Adipose tissue (tissue), 3 donors: ENCODE measurements at places on chromosomes 7 and 10. TPM values are rescaled to one million over a fixed set of nuclear protein-coding genes. Genes with fewer than 3 reads are reported as not detected.

The SPDYE2 gene
- polyA plus RNA-seq = 0.03 TPM

The C1GALT1 gene
- 12.3 TPM for polyA plus RNA-seq

The TRPV5 gene
- 0.05 TPM for polyA plus RNA-seq

The CLRN3 gene
- polyA plus RNA-seq = 0.07 TPM

The SORCS1 gene
- 0.87 TPM for polyA plus RNA-seq

The MCM10 gene
- 0.71 TPM for polyA plus RNA-seq

The GIMAP5 gene
- polyA plus RNA-seq = 42.8 TPM

The DENND2A gene
- polyA plus RNA-seq = 38.9 TPM

The TMEM196 gene
- not detected for polyA plus RNA-seq

The TRA2A gene
- 19.4 TPM for polyA plus RNA-seq

The ACTL6B gene
- polyA plus RNA-seq = 0.09 TPM

The SORBS1 gene
- polyA plus RNA-seq = 85.4 TPM

The AKR1B15 gene
- 0.09 TPM for polyA plus RNA-seq

The DMTF1 gene
- 28.1 TPM for polyA plus RNA-seq

The GATA3 gene
- 0.36 TPM for polyA plus RNA-seq

The SLC18A3 gene
- polyA plus RNA-seq = 0.02 TPM

The NPTX2 gene
- polyA plus RNA-seq = 3.3 TPM

The CALML3 gene
- 0.36 TPM for polyA plus RNA-seq

The PEX1 gene
- 7.2 TPM for polyA plus RNA-seq

The IL6 gene
- 2.9 TPM for polyA plus RNA-seq

The FANK1 gene
- 1.3 TPM for polyA plus RNA-seq

The TMEM273 gene
- polyA plus RNA-seq = 26.4 TPM

The ATOH7 gene
- 0.32 TPM for polyA plus RNA-seq

The PIP gene
- polyA plus RNA-seq = not detected

The TMEM178B gene
- 0.43 TPM for polyA plus RNA-seq

The MLLT10 gene
- 17.8 TPM for polyA plus RNA-seq

The LRRN3 gene
- polyA plus RNA-seq = 0.28 TPM

The TRIM50 gene
- polyA plus RNA-seq = 1.2 TPM

The HTRA1 gene
- polyA plus RNA-seq = 244 TPM

The NKX2-3 gene
- 1.1 TPM for polyA plus RNA-seq

The CEP55 gene
- 0.15 TPM for polyA plus RNA-seq

The UNCX gene
- polyA plus RNA-seq = not detected

The OAT gene
- polyA plus RNA-seq = 46.4 TPM
